8988T (cell line): ENCODE measurements at places on chromosomes 11 and 22.

DNA sequence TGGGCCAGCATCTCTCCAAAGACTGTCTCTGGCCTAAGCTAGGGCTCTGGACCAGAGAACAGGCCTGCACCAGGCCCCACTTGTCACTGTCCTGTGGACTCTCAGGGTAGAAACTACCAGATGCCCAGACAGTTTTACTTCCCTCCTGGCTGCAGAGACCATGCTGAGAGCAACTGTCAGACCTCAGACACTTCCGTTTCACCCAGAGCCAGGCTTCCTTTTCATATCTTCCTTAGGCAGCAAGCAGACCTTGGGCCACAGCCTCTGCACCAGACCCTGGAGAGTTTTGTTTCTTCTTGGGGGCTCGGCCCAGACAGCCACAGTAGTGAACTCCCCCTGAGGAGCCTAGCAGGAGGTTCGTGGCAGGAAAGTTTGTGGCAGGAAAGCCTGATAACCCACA is 12.1 kb upstream of the FCHSD2 start:
- DNase-seq, result no peak

GRCh38 chr11:95705485-95706124 is 84.0 kb downstream of the FAM76B start:
- peak; percentile 26 for DNase-seq

GRCh38 chr22:24046024-24046423 is 34.9 kb downstream of the CABIN1 start:
- DNase-seq, result no peak

GRCh38 chr11:29432719-29433325 is 584.0 kb downstream of the KCNA4 start:
- DNase-seq, result peak; percentile 18

DNA sequence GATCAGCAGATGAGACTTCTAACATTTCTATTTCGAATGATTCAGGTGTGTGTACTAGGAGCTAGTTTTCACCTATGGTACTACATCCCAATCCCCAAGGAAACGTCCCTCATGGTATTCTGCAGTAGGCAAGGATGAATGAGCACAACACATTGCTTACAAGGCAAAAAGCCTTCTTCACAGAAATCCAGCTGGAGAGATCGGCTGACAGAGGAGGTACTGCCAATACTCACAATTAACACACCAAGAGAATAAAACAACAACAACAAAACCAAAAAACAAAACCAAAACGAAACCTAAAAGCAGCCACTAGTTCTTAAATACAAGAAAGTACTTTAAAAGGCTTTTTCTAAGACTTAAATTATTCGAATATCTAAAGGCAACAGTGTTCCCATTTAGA is 101.4 kb downstream of the PICALM start:
- no peak for DNase-seq

- no peak for DNase-seq
Measured at GRCh38 chr11:115279813-115280761, 224.1 kb downstream of the CADM1 start.

- DNase-seq, result no peak
Measured at GRCh38 chr11:35256296-35256695, 117.3 kb downstream of the CD44 start.

DNA sequence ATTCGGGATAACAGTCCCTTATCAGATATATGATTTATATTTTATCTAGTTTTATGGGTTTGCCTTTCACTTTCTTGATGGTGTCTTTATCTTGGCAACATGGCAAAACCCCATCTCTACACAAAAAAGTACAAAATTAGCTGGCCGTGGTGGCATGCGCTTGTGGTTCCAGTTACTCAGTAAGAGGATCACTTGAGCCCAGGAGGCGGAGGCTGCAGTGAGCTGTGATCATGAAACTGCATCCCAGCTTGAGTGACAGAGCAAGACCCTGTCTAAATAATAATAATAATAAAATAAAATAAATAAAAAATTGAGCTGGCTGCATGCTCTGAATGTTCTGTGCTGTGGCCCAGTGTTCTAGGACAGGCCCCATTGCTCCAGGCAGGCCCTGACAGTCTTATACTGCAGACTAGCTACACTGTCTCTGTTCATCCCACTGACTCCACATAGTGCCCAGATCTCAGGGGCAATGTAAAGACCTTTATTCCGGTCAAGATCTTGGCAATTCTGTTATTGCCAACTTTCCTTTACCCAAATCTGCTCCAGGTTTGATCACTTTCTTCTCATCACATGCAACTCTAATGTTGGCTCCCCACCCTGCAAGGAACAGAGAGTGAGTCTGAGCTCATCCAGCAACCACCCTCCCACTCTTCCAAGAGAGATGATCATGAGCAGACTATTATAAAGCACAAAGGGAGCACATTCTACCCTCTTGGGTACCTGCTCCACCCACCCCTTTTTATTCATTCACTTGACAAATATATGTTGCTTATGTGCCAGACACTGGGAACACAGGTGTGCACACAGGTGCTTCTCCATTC is 8.8 kb downstream of the HSPA8 start:
- no peak for DNase-seq

DNA sequence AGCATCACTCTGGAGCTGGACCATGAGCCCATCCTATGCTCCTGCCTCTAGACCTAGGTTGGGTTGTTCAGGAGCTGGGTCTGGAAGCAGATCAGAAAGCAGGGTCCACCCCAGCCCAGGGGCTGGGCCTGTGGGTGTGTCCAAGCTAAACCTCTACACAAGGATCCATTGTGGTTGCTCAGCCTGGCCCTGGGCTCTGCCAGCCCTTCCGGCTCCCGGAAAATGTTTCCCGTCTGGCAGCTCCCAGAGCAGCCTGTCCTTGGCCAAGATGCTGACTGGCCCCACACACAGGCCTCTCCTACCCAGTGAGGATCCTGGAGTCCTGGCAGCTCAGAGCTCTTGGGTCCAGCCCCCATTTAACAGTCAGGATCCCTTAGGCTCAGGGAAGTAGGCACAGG is 35.3 kb upstream of the FCHSD2 start:
- no peak for DNase-seq

GRCh38 chr11:102807921-102808320 is 10.0 kb upstream of the MMP1 start:
- peak; percentile 12 for DNase-seq

DNA sequence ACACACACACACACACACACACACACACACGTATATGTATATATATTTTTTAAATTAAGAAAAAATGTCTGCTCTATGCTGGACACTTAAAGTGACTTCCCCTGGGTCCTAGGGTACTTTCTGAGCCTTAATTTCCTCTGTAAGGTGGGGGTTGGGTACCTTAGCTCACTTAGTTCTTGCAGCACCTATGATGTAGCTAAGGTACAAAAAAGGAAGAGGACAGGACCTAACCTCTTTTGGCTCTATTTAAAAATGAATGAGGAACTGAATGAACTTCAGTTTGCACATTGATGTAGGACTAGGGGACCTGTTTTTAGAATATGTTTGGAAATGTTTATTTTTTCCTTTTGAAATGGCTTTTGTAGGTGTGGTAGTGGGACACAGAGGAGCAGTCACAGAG is 11.1 kb downstream of the SREBF2 start:
- no peak for DNase-seq

DNA sequence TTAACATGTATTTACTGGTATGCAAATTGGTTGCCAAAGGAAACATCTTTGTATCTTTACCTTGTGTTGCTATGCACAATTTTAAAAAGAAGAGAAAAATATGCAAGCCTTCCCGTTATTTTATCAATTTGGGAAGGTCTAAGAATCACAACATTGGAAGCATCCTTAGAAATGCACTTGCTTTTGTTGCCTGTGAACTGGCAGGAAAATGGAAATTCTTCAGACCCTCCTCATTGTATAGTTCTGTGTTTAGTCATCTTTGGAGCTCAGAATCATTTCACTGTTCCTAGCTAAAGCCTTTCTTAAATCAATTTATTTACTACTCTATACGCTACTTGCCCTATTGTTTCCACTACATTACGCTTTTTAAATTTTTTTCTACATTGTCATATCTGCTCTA is 574.5 kb downstream of the DLG2 start:
- DNase-seq, result no peak

GRCh38 chr11:73240190-73240781 is 22.2 kb downstream of the P2RY2 start:
- DNase-seq, result peak; percentile 28
